ENCODE measurements at places on chromosomes 12 and 14.

DNA sequence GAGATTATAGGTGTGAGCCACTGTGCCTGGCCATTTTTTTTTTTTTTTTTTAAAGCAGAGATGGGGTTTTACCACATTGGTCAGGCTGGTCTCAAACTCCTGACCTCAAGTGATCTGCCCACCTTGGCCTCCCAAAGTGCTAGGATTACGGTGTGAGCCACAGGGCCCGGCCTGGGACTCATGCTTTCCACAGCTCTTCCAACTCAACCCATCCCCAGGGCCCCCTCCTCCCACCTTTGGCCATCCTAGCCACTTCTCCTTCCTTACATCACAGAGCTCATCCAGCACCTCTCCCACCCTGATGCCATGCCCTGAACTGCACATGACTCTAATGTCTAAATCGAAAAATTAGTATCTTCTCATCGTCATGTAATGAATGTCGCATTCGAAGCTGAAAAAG lies 12.6 kb upstream of the TDRD9 start:
- DNase-seq, result no peak

DNA sequence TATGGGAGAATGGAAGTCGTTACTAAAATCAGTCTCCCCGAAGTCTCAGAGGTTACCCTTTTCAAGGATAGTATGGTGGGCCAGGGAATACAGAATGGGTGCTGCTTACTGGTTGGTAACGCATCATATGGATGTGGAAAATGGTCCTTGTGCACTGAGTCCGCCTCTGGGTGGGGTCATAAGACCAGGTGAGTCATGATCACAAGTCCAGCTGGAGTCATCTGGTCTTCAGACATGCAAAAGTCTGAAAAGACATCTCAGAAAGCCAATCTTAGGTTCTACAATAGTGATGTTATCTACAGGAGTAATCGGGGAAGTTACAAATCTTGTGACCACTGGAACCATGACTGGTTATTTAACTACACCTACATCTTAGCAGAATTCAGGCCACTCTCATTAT lies 71.9 kb upstream of the TCL1B start:
- DNase-seq, result no peak

DNA sequence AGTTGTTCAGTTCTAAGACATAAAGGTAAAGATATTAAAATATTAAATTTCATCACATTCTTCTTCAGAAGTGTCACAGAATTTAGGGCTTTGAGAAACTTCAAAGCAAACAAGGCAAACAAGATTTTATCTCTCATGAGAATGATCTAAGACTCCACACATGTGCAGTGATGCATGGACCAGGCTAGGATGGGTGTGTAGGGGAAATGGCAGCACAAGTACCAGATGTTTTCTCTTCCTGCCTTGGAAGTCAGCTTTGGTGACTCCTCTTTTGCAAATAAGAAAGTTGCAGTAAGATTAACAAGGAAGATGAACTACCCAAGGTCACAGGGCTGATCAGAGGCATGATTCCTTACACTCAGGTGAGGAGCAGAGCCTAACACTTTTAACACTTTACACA lies 163.8 kb upstream of the LMNTD1 start:
- DNase-seq, result no peak

DNA sequence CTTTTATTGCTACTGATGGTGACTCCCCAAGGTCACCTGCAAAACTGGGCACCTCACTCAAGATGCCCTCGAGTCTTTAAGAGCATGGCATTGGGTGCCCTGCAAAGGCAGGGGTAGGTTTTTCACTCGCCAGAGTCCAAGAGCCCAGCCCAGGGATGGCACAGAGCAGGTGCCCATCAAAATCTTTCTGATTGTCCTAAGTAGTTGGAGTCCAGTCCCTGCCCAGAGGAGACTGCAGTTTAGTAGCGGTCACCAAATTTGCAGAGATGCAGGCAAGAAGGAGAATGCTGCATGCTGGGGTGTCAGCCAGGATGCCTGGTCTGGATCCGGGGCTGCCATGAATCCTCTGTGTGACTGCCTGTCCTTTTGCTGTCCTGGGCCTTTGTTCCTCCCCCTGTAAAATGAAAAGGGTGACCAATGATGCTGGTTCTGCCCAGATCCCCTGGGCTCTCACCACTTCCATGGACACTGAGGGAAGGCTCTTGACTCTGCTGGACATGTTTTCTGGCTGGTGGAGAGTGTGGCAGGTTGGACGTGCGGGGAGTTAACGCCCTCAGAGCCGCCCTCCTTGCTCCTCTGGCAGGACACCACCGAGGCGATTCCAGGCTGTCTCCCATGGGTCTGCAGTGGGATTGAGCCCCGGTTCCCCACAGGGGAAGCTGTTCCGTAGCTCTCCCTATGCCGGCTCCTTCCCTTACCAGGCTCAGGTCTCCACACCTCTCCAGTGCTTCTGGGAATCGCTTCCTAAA lies 41.3 kb downstream of the DLK1 start:
- DNase-seq, result no peak

GRCh38 chr14:31340297-31341063 lies 79.9 kb downstream of the HEATR5A start:
- DNase-seq, result no peak

GRCh38 chr14:35708062-35708461 lies 101.0 kb downstream of the RALGAPA1 start:
- DNase-seq, result no peak

DNA sequence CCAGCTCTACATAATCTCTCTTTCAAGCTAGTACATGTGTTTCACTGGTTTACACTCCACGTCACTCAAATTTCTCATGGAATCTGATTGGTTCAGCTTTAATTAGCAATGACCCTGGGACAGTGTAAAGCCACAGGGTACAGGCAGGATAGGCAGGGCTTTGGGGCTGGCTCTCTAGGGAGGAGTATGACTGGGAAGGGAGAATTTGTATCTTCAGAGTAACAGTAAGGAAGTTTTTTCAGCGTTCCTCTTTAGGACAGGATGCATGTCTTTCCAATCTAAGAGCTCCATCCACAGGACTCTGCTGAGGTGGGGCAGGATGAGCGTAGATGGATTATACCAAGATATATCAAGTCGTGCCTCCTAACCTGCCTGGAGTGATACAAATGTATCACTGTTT lies 112.0 kb upstream of the CLEC14A start:
- DNase-seq, result no peak

GRCh38 chr14:90615517-90616060 lies 200.6 kb downstream of the TTC7B start:
- DNase-seq, result no peak

DNA sequence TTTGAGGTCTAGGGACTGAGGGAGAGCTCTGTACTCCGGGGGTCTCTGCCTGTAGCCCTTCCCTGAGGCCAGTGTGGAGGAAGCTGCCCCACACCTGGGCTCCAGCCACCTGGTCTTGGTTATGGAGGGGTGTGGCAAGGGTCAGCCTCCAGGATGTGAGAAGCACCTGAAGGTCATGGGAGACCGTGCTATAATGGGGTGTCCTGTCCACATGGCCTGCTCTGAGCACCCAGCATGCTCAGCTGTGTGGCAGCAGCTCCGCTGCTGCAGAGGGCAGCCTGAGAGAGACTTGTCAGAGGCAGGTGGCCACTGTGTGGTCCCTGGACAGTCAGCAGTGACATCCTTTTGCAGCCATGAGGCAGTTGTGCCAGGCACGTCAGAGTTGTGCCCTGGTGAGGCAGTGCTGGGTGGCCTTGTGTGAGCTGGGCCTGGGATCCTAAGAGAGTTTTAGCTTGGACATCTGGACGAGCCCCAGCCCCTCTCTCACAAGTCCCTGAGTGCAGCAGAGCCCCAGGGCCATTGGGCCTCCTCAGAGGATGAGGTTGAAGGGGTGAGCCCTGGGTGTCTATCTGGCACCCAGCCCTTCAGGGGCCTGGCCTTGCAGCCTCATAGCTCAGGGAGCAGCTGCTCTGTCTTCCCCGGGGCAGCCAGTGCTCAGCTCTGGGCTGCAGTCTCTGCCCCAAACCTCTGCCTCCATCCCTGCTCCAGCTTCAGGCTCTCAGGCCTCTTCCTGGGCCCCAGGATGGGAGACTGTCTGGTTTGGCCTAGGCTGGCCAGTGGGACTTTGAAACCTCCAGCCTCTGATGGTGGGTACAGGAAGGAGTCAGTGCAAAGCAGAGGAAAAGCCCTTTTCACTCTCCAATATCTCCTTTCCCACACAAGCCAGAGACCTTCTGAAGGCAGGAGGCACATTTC lies 7.4 kb upstream of the ATG101 start:
- DNase-seq, result no peak

- no peak for DNase-seq
Measured at GRCh38 chr12:3257411-3257810, 180.2 kb downstream of the TSPAN9 start.

DNA sequence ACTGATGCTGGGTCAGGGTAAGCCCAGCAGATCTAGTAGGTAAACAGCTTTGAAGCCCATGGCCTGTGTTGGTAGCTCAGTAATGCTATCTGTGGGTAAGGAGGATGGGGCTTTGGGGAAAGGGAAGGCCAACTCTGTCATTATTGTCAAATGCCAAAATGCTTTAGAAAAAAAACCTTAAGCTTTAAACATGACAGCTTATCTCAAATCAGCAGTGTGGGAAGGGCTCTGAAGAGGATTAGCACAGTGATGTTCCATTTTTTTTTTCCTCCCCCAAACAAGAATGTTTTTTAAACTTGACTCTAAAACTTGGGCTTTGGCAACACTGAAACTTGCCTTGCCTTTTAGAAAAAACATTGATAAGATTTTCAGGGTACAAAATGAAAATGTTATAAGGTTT lies 11.7 kb downstream of the DAAM1 start:
- no peak for DNase-seq

DNA sequence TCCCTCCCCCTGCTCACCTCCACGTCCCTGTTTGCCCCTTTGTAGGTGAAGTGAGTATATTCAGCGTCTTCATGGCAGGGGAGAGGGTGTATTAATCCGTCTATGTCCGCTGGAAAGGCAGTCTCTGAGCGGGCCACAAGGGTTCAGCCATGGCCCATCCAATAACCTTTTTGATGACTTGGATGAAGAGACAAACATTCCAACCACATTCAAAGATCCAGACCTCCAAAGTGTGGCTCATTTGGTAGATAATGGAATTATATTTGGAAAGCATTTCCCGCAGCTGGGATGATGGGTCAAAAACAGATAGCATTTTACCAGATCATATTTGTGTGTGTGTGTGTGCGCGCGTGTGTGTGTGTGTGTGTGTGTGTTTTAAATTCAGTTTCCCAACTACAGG lies 345.9 kb downstream of the DPF3 start:
- DNase-seq, result no peak

DNA sequence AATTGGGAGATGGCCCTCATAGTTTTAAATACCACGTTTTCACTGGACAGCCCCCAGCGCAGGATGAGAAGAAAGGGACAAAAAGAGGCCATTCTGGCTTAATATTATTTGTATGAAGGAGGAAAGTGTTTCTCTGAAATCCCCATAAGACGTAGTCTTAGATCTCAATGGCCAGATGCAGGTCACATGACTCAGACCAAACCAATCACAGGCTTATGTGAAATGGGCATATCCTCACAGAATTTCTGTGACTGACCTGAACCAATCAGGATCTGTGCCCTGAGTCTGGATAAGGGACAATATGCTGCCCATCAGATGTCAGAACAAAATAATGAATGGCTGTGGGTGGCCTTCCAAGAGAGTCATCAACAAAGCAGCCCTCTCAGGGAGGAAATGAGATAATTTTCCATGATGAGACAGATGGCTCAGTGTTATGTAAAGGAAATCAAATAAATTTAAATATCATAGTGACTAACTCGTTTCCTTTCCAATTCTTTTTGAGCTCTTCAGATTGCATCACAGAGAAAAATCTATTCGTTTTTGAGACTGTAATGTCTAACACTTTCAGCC lies 1009.5 kb upstream of the TMEM132C start:
- DNase-seq, result no peak

- no peak for DNase-seq
Measured at GRCh38 chr12:131736446-131737149, 25.7 kb downstream of the SFSWAP start.

- no peak for DNase-seq
Measured at GRCh38 chr12:69502345-69503081, 32.3 kb downstream of the FRS2 start.

All from testis (tissue), 5 donors.